Esophagus squamous epithelium (tissue), 5 donors: ENCODE measurements at places on chromosomes 7 and 10. TPM values are rescaled to one million over a fixed set of nuclear protein-coding genes. Genes with fewer than 3 reads are reported as not detected.
A peak's percentile ranks its signal among the peaks of the same experiment; 100 is the strongest.

DNA sequence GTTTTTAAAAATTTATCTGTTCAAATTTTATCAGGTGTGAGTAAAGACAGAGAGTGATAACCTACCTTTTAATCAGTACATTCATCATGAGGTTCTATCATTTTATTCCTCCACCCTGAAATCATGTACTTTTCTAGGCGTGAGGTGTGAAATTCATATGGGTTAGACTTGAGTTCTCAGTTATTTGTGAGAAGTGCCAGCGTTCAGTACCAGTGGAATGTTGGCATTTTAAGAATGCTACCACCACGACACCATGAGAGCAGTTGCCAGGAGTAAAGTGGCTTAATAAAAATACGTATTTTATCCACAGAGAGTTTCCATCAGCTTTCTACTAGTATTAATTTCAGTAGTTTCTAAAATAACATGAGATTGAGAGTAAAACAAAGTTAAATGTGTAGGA, 104.1 kb upstream of the FERD3L start:
- H3K27ac ChIP-seq = no peak overlapping the region
- H3K36me3 ChIP-seq = no peaks in the 10 kb centered on the region
- H3K4me1 ChIP-seq = no peaks in the 10 kb centered on the region
- no peaks in the 10 kb centered on the region for H3K27me3 ChIP-seq
- H3K4me3 ChIP-seq = no peak overlapping the region

The CLRN3 gene
- total RNA-seq = not detected

GRCh38 chr7:156474241-156474743, 166.3 kb upstream of the RNF32 start:
- no peaks in the 10 kb centered on the region for H3K27me3 ChIP-seq
- no peak overlapping the region for H3K27ac ChIP-seq
- H3K4me1 ChIP-seq = no peaks in the 10 kb centered on the region
- no peaks in the 10 kb centered on the region for H3K36me3 ChIP-seq

The CDK14 gene
- total RNA-seq = 2.1 TPM

The RASSF4 gene
- total RNA-seq = 7.3 TPM

DNA sequence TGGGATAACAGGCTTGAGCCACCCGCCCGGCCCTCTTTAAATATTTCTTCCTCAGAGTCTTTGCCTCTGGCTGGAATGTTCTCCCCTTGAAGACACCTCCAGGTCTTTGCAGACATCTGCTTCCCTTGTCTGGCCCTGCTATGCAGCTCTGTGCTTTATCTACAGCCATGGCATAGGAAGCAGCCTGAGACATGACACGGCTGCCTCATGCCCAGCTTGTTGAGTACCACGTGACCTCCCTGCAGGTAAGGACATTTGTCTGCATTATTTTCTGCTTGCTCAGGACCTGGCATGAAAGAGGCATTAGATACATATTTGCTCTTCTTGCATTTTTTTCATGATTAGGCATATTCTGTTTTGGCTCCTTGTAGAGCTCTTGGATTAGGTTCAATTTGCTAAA, 113.8 kb upstream of the KLF6 start:
- DNase-seq = no peak
- no peaks in the 10 kb centered on the region for H3K36me3 ChIP-seq
- H3K4me1 ChIP-seq = peaks cover 41% of the 10 kb centered on the region

GRCh38 chr10:3268025-3268424, 95.4 kb upstream of the PITRM1 start:
- DNase-seq = no peak
- H3K4me3 ChIP-seq = no peak overlapping the region
- no peaks in the 10 kb centered on the region for H3K27me3 ChIP-seq

DNA sequence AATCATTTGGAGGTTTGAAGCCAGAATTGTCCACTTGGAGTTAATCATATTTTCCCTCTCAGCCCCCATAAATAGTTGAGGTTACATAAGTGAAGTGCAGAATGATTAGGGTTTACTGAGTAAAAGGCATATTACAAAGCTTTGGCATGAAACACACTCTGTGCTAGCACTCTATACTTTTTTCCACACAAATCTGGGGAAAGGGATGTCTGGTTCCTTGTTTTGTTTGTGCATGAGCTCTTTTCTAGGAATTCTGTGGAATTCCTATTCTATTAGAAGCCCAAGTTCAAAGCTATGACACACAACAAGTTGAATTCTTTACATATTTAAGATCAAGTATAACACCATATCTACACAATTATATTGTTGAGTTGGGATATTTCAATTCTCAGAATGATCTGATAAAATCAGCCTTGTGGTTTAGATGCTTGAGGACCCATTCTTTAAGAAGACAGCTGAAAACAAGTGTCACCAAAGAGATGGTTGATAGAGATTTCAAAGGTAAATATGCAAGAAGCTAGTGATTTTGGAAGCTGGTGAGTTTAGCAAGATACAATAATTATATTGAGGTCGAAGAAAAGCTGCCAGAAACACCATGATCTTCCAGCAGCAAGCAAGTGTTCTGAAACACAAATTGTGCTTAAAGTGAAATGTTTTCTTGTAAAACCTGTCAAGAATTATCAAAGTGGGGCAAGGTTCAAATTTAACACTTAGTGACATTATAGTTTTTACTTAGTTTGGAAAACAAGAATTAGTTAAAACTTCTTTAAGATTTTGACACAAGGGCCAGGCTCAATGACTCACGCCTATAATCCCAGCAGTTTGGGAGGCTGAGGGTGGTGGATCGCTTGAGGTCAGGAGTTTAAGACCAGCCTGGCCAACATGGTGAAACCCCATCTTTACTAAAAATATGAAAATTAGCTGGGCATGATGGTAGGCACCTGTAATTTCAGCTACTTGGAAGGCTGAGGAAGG, 122.6 kb downstream of the INHBA start:
- no peak for DNase-seq
- no peaks in the 10 kb centered on the region for H3K27me3 ChIP-seq
- H3K27ac ChIP-seq = no peak overlapping the region

- H3K36me3 ChIP-seq = no peaks in the 10 kb centered on the region
- no peak for DNase-seq
- no peak overlapping the region for H3K4me3 ChIP-seq
- no peak overlapping the region for H3K27ac ChIP-seq
Observed at GRCh38 chr7:1078985-1079384, 8.9 kb upstream of the GPER1 start.

- peaks cover 74% of the 10 kb centered on the region for H3K4me1 ChIP-seq
- H3K4me3 ChIP-seq = no peak overlapping the region
- no peak for DNase-seq
- no peak overlapping the region for H3K27ac ChIP-seq
Observed at GRCh38 chr10:102508506-102508905, 4.7 kb downstream of the SUFU start.

GRCh38 chr10:121813211-121813815, 114.5 kb downstream of the ATE1 start:
- H3K4me3 ChIP-seq = no peak overlapping the region
- no peaks in the 10 kb centered on the region for H3K27me3 ChIP-seq
- H3K36me3 ChIP-seq = no peaks in the 10 kb centered on the region

DNA sequence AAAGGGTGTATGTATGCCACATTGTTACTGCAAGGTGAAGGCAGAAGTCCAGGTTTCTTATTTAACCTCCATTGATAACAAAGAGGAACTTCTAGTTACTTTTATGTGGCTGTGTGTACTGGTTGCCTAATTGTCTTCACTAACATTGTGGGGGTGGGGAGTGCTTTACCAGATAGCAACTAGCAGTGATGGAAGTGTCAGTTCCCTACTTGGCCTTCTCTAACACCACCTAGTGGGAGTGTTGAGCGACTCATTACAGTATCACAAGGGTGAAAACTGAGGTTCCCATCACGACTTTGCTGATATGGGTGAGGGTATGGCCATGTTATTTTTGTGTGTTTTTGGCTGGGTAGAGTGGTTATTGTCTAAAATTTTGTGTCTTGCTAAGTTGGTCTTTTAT, 274.4 kb downstream of the THSD7A start:
- H3K4me1 ChIP-seq = no peaks in the 10 kb centered on the region
- no peaks in the 10 kb centered on the region for H3K36me3 ChIP-seq
- no peaks in the 10 kb centered on the region for H3K27me3 ChIP-seq
- no peak for DNase-seq

The NEUROD6 gene
- not detected for total RNA-seq

GRCh38 chr7:39249635-39250152, 272.0 kb downstream of the POU6F2 start:
- H3K4me1 ChIP-seq = no peaks in the 10 kb centered on the region
- DNase-seq = no peak
- H3K4me3 ChIP-seq = no peak overlapping the region
- no peaks in the 10 kb centered on the region for H3K27me3 ChIP-seq
- no peak overlapping the region for H3K27ac ChIP-seq

The SMARCD3 gene
- 11.6 TPM for total RNA-seq

GRCh38 chr10:59585046-59585700, 124.5 kb downstream of the SLC16A9 start:
- no peaks in the 10 kb centered on the region for H3K36me3 ChIP-seq
- H3K27me3 ChIP-seq = no peaks in the 10 kb centered on the region
- no peak for DNase-seq
- no peak overlapping the region for H3K4me3 ChIP-seq

The PALD1 gene
- 2.6 TPM for total RNA-seq

The TACR2 gene
- total RNA-seq = 0.72 TPM

DNA sequence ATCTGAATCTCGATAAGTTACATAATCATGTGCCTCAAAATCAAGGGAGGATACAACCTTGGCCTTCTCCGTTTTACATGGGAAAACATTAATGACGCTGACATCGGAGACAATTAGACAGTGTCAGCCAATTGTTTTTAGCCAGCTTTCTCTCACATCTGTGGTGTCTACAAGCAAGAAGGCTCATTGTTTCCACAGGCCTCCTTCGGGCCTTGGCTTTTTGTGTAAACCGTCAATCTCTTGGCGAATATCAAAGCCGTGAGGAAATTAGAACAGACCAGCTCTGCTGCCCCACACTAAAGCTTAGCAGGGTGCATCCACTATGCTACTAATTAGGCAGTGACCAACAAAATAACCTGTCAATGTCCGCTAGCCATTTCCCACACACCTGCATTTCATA, 43.2 kb downstream of the VAX1 start:
- no peak overlapping the region for H3K4me3 ChIP-seq
- no peak for DNase-seq
- no peaks in the 10 kb centered on the region for H3K4me1 ChIP-seq
- H3K27me3 ChIP-seq = no peaks in the 10 kb centered on the region
- H3K27ac ChIP-seq = no peak overlapping the region
- no peaks in the 10 kb centered on the region for H3K36me3 ChIP-seq

DNA sequence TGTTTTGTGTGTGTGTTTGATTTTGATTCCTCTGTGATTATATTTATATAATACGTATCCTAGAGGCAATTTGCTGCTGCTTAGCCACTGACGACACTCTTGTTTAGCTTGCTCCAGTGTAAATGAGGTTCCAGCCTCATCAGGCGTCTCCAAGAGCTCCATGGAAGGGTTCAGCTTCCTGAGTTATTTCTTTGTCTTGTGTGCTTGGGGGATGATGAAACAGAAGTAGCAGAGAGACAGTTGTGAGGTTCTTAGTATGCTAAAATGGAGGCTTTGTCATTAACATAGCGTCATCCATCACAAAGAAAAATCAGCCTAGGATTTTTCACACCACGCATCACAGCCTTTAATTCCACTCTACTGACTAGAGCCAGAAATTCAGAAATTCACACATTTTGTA, 85.1 kb downstream of the KLF6 start:
- no peak for DNase-seq
- H3K27me3 ChIP-seq = no peaks in the 10 kb centered on the region
- H3K4me1 ChIP-seq = no peaks in the 10 kb centered on the region
- H3K36me3 ChIP-seq = no peaks in the 10 kb centered on the region
- no peak overlapping the region for H3K27ac ChIP-seq
- H3K4me3 ChIP-seq = no peak overlapping the region

The EBF3 gene
- 0.42 TPM for total RNA-seq

The IFIT3 gene
- total RNA-seq = 1.8 TPM

The COL26A1 gene
- total RNA-seq = not detected

- H3K4me1 ChIP-seq = peaks cover 15% of the 10 kb centered on the region
- H3K4me3 ChIP-seq = no peak overlapping the region
- no peaks in the 10 kb centered on the region for H3K27me3 ChIP-seq
- no peaks in the 10 kb centered on the region for H3K36me3 ChIP-seq
- no peak overlapping the region for H3K27ac ChIP-seq
Observed at GRCh38 chr7:22694597-22695207, 32.3 kb upstream of the IL6 start.

The GIMAP2 gene
- 1.8 TPM for total RNA-seq

GRCh38 chr7:155166673-155167370, 96.7 kb downstream of the HTR5A start:
- DNase-seq = no peak
- no peaks in the 10 kb centered on the region for H3K36me3 ChIP-seq
- H3K27ac ChIP-seq = peak overlapping the region; percentile 34
- H3K4me3 ChIP-seq = no peak overlapping the region

The C10orf105 gene
- not detected for total RNA-seq

DNA sequence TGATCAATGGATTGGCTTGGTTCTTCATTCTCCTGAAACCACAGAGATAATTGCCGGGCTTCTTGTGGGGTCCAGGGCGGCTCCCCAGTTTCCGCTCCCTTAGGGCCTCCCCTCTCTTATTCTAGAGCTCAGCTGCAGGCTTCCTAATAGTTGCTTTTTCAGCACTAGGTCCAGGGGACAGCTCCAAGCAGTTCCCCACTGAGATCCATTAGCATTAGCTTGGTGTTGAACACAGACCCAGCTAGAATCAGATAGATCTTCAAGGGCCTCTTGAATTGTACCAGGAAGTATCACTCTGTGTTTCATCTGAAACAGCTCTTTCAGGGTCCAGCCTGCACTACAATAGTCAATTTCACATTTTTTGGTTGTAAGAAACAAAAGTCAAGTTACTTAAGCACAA, 238.7 kb downstream of the SEC23IP start:
- no peaks in the 10 kb centered on the region for H3K4me1 ChIP-seq
- H3K36me3 ChIP-seq = no peaks in the 10 kb centered on the region
- DNase-seq = no peak
- H3K27me3 ChIP-seq = peaks cover 9% of the 10 kb centered on the region
- H3K27ac ChIP-seq = no peak overlapping the region
- no peak overlapping the region for H3K4me3 ChIP-seq
